Fibroblast of skin of right quadriceps (primary cell): ENCODE measurements at places on chromosomes 5 and 9.

DNA sequence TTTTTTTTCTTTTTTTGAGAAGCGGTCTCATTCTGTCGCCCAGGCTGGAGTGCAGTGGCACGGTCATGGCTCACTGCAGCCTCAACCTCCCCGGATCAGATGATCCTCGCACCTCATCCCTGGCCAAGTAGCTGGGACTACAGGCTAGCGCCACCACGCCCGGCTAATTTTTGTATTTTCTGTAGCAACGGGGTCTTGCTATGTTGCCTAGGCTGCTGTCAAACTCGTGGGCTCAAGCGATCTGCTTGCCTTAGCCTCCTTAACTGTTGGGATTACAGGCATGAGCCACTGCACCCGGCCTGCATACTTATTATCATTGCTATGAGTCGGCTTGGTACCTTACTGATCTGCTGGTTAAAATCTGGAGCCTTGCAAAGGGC is 790 bp upstream of the IARS1 start:
- DNase-seq: peak; percentile 15

DNA sequence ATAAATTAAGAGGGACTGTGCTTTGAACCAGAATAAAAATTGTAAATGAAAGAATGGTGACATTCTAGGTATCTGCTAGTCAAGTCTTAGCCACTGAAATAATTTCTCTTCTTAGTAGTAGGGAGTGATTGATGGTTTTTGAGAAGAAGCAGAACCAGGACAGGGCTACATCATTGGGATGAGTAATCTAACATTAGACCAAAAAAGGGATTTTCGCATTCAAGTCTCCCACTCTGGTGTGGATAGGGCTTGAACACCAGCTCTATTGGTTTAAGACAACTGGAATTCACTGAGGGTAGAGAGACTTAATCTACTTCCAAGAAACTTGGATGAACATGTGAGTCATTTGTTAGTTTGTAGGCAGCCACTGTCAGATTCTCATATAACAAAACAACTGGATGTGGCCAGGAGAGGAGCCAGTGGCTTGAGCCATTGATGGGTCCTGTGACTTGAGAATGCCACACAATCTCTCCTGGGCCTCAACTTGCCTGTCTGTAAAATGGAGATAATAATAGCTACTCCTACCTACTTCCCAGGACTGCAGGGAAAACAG is 16.6 kb downstream of the FAT2 start:
- DNase-seq: no peak

- DNase-seq: no peak
Observed at GRCh38 chr9:111276431-111277128, 53.4 kb downstream of the OR2K2 start.

GRCh38 chr9:22112870-22113821 is 104.0 kb upstream of the CDKN2B start:
- no peak for DNase-seq

DNA sequence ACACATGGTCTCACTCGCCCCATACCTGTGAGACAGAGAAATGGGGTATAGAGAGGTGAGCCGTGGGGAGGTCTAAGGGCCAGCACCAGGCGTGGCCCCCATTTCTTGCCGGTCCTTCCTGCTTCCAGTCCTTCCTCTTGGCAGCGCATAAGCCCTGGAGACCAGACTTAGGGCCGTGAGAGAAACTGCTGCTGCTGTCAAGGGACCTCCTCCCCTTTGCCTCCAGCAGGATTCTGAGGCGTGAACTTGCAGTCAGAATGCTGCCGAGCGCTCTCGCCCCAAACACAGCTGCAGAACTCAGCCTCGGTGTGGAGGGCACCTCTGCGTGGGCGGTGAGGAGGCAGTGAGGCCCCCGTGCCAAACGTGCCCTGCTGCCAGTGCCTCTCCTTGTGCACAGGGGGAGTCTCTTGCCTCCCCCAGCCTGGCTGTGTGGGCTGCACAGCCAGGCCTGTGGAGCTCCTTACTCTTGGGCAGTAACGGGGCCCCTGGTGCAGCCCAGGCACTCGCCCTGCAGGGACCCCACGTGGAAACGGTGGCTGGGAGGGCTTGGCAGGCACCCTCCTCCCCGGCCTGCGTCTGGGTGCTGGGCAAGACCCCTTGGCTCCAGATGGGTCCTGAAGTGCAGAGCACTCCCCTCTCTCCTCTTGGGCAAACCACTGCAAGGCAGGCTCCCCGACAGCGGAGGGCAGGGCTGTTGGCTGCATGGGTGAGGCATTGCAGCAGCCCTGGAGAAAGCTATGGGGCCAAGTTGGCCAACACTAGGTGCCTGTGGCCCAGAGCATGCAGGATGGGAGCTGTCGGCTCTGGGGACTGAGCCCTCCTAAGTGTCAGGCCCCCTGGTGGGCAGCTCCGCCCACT is 85.4 kb downstream of the RXRA start:
- no peak for DNase-seq

- no peak for DNase-seq
Observed at GRCh38 chr9:18672706-18673105, 198.8 kb downstream of the ADAMTSL1 start.
